Stimulated activated CD8-positive, alpha-beta memory T cell treated with anti-CD3 and anti-CD28 coated beads, Interleukin-7, amount 100 ng/mL, for 24 hours (primary cell): ENCODE measurements at places on chromosomes 5 and 9.

DNA sequence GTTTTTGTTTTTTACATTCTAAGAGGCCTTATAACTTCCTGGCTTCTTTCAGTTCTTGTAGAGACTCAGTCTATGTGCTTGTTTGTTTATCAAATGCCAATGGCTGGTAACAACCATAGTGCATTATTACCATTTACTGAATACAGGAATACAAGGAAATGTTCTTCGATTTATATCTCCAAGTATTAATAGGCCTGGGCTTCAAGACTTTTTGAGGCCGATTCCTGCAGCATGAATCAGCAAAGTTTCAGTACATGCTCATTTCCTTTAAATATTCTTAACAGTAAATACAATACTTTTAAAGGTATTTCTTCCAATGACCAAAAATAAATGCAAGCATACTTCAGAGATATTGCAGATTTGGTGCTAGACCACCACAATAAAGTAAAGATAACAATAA, 535.3 kb downstream of the EFNA5 start:
- no peak for DNase-seq

DNA sequence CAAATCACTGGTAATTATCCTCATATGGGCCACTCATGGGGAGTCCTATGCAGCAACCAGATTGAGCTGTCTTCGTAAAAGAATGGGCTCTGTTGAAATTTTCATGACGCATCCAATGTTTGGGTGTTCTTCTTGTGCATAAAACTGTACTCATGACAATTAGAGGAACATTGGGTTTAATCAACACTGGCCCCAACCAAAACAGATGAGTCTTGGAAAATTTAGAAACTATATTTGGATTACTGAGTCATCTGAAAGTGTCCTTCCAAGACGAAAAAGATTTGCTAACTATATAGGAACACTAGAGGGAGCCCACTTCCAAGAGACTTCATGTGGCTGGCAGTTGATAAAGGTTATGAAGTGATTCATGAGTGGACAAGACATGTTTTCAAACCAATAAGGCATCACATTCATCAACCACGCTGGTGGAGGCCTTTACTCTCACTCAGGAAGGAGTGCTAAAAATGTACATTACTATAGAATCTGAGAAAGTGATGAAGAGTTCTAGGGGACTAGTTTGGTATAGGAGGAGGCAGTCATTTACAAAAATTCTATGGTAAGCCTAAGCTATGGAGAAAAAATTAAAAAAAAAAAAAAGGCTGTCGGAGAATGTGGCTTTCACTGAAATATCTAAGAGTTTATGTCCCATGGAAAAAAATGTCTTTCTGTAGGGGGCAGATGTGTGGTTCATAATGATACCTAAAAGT, 313.5 kb downstream of the PRDM9 start:
- no peak for DNase-seq

DNA sequence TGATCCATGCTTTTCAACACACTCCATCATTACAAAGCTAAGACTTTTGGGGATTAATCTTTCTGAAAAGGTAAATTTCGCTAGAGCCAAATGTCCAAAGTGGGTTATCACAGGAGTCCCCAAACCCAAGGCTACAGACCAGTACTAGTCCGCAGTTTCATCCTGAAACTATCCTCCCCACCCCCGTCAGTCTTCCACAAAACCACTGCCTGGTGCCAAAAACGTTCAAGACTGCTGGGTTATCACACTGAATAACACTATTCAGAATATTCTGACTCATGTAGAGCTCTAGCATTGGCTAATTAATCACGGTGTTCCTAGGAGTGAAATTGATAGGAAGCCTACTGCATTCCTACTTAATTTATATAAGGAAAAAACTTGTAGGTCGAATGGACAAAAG, 24.7 kb downstream of the ERP44 start:
- no peak for DNase-seq

GRCh38 chr9:126016579-126017290, 269.6 kb downstream of the PBX3 start:
- DNase-seq: no peak

DNA sequence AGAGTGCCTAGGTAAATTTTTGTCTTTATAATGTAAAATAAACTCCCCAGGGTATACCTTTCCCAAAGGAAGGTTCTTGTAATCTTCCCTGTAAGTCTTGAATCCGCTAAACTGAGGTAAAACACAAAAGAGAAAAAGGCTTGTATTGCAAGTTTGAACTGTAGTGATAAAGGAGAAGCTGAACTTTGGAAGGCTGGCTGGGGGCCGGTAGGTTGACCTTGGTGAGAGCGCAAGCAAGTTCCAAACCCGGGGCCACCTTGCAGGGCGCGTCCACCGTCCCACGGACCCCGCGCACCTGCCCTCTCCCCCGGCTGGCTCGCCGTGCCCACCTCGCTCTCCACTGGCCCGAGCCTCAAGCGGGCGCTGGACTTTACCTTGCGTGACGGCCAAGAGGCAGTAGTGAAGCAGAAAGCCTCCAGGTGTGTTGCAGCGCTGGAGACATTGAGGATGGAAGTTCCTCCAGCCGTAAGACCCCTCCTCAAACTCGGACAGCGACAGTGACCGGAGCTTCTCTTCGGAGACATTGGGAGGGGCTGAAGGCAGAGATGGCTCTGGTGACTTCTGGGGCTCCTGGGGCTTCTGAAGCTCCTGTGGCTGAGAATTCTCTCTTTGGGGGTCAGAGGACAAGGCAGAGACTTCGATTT, 428 bp downstream of the SLCO4C1 start:
- DNase-seq: no peak

- DNase-seq: no peak
These were observed 2.4 kb downstream of the RECK start for GRCh38 chr9:36039121-36039520.

DNA sequence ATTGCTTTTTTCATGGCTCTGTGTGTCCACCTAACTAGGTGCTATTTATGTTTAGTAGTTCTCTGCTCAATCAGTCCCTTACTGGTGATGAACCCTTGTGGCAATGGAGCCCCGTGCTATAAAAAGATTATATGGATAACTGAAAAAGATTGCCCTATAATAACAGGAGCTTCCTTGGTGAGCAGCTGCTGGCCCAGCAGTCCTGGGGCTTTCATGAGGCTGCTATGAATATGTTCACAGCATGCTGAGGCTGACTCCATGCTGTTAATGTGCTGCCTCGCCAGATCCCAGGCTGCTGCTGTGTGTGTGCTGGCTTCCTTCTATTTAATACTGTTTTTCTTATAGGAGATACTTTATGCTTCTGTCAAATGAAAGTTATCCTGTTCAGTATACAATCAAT, 357.5 kb downstream of the TAF11L14 start:
- no peak for DNase-seq

DNA sequence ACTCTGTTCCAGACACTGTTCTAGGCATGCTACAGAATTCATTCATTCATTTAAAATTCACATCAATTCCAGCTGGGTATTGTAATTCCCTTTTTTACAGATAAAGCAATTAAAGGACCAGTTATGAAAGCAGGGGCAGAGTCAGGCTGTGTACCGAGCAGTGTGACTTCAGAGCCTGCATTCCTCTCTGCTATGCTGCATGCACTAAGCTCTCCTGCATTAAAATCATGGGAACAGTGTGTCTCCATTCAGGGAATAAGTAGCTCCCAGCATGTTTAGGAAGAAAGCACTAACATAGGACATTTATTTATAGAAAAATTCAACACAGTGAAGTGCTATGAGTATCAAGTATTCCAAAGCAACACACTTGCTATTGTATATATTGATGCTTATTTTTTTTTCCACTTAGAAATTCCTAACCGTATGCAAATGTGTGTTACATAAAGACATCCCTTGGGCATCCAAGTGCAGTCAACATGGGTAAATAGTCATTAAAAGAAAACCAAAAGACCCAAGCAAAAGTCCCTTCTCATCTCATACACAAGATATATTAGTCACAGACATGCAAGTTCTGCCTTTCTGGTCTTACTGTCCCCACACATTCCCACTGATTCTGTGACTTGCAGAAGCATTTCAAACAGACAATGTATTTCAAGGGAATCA, 173.7 kb downstream of the GABRB2 start:
- DNase-seq: no peak

DNA sequence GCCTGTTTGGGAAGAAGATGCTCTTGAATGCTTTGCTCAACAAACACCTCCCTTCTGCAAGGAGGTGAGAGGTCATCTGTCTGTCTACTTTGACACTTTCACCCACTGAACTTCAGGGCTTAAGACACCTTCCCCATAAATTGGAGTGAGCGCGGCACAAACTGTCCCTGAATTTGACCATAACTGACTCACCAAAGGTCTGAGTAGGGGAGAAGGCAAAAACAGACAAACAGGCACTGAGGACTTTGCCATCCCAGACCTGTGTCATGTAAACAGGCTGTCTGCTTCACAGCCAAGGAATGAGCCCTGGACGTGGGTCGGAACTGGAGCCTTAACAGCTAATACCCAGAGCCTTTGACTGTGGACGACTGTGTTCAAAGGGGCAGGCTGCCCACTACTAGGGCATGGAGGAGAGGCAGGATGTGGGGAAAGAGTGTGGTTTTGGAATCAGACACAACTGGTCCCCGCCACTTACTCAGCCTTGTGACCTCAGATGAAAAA, 320.9 kb upstream of the KLF4 start:
- DNase-seq: no peak

DNA sequence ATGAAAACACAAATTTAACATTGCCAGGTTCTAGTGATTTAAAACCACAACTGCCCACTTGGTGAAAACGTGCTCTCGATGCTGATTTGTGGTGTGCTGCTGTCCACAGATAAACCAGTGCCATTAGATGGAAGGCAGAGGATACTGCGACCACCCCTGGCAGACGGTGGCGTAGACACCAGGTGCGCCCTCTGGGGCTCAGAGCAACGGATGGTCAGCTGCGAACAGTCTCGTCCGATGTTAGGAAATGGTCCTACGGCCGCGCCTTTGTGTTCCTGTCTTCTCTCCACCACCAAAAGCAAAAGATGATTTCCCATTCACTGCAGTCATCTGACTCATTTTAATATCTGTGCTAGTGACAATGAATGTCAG, 43.2 kb downstream of the UBE2QL1 start:
- no peak for DNase-seq

GRCh38 chr9:137190315-137190856, 1.9 kb downstream of the SSNA1 start:
- no peak for DNase-seq

DNA sequence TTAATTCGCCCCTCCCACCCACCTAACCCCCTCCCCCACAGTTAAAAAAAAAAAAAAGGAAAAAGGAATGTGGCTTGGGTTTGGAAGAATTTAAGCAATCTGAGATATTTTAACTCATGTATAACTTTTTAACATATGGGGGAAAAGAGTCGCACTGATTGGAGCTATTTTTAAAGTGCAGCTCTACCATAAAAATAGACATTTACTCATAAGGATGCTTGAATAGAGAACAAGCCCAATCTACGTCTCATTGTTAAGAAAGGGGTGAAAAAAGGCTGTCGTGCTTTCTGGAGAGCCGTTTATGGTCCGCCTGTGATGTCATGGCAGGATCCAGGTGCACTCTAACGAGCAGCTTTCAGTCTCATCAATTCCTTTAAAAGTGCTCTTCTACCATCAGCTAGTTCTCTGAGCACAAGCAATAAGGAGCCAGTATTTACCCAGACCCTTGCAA, 142.4 kb downstream of the ELAVL2 start:
- DNase-seq: no peak

DNA sequence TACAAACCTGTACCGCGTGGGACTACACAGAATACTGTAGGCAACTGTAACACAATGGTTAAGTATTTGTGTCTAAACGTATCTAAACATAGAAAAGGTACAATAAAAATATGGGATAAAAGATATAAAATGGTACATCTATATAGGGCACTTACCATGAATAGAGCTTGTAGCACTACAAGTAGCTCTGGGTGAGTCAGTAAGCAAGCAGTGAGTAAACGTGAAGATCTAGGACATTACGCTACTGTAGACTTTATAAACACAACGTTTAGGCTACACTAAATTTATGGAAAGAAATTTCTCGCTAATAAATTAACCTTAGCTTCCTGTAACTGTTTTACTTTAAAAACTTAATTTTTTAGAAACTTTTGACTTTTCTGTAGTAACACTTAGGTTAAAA, 46.5 kb downstream of the MRPS27 start:
- no peak for DNase-seq

DNA sequence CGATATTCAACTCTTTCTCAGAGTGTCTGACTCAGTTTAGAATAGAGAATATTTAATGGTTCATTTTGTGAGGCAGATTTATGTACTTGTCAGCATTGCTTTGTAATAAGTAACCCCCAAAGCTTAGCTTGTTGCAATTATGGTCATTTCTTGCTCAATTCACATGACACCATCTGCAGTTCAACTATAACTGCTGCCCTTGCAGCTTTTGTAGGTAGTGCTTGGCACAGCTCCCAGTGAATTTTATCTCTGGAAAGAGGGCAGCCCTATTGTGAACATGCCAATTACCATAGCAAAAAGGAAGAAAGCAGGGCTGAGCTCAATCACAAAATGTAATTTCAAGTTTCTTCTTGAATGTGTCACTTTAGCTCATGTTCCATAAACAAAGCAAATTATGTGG, 1587.7 kb upstream of the ACO1 start:
- DNase-seq: no peak

GRCh38 chr9:92745331-92745730, 19.3 kb downstream of the BICD2 start:
- no peak for DNase-seq

DNA sequence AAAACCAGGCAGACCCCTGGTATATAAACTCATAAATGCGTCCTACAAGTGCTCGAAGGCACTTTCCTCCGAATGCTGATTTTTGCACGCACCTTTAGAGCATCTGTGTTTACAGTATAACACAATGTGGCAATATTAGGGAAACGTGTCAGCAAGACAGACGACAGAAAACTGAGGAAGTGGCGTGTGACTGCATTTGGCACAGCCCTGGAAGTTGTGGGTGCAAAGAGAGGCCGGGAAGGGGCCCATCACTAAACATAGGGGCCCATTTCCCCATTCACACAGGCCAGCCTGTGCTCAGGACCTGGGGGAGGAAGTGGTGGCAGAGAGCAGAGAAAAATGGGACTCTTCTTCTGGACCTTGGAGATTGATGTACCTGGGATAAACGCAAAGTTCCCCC, 48.2 kb downstream of the RASGEF1C start:
- no peak for DNase-seq

DNA sequence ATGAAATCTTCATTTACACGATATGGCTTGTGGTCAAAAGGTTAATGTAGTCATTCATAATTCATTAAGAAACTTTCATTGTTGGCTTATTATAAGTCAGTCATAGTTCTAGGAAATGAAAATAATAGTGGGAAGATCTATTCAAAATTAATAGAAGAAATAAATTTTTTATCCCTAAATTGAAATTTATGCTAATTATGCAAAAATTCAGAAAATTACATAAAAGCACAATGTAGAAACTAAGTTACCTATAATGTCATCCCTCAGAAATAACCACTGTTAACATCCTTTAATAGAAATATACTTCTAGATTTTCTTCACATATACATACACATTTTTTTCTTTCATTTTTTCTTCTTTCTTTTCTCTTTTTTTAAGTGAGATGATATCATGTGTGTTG, 15.9 kb upstream of the JAK2 start:
- DNase-seq: no peak
